ENCODE measurements at places on chromosomes 6 and 20.

DNA sequence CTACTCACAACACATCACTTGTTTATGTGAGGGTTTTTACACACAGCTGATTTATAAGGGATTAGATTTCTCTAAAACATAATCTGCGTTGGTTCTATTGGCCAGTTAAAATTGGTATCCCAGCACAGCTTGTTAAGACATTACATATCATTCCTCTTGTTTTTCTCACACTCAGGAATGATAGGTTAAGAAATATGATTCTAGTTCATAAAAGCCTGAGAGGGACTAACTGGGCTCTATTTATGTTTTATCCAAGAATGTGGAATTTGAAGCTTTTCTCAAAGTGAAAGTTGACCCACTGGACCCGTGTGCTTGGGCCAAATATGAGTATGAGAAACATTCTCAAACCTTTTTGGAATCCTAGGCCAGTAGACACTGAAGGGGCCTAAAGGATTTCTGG is 117.3 kb downstream of the TMEM170B start:
- no peaks in the 10 kb centered on the region for H3K27me3 ChIP-seq
- no peak overlapping the region for H3K27ac ChIP-seq
- no peaks in the 10 kb centered on the region for H3K4me1 ChIP-seq
- H3K4me3 ChIP-seq, result no peak overlapping the region
- H3K36me3 ChIP-seq, result no peaks in the 10 kb centered on the region
- DNase-seq, result no peak

DNA sequence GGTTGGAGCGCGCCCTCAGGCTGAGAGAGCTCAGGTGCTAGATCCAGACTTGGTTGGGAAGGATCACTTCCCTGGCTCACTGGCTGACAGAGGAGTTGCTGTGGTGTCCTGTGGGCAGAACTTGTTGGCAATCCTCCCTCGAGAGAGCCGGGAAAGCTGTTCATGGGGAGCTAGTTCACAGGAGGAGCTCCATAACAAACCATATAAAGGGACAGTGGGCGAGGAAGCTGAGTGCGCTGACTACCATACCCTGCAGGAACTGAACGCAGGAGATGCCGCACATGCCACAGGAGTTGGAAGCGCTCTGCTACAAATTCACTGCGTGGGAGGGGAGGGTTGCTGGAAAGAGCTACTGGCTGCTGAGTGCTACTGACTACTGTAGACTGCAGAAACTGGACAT is 243.2 kb downstream of the OGFRL1 start:
- H3K4me3 ChIP-seq, result no peak overlapping the region
- no peak overlapping the region for H3K27ac ChIP-seq
- no peak for DNase-seq
- no peaks in the 10 kb centered on the region for H3K4me1 ChIP-seq
- H3K36me3 ChIP-seq, result no peaks in the 10 kb centered on the region
- H3K27me3 ChIP-seq, result no peaks in the 10 kb centered on the region

GRCh38 chr6:44666324-44666723 is 278.8 kb downstream of the CDC5L start:
- no peak for DNase-seq
- H3K27ac ChIP-seq, result no peak overlapping the region

DNA sequence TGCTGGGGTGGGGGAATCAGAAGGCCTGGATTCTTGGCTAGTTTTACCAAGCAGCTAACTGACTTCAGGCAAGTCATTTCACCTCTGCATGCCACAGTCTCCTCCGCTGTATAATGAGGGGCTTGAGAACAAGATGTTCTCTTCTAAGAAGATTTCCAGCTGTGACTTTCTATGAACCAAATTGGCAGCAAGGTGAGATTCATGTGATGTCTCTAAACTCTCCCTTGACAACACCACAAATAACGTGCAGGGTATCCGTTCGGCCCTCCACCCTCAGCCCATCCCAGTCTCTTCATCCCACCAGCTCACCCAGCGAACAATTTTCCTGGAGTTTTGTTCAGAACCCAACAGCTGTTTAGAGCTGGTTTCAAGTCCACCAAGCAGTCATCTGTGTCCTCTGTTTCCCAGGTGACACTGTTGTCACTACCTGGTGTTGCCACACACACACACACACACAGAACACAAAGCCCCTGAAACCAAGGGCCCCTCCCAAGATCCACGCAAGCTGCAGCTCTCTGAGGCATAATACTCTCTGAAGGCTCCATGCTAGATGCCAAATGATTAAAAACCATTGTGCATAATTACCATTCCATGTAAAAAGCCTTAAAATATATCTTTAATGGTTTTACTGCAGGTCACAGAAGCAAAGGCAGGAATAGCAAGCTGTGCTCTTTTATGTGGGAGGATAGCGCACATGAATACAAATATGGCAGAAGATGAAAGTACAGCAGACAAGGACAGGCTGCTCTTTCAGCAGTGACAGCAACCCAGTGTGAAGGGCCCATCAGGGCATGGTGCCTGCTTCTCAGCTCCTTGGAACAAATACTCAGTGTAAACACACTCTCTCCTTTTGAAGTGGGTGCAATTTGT is 48.2 kb downstream of the ARHGAP18 start:
- H3K27me3 ChIP-seq, result no peaks in the 10 kb centered on the region
- DNase-seq, result no peak
- H3K4me1 ChIP-seq, result peaks cover 20% of the 10 kb centered on the region

DNA sequence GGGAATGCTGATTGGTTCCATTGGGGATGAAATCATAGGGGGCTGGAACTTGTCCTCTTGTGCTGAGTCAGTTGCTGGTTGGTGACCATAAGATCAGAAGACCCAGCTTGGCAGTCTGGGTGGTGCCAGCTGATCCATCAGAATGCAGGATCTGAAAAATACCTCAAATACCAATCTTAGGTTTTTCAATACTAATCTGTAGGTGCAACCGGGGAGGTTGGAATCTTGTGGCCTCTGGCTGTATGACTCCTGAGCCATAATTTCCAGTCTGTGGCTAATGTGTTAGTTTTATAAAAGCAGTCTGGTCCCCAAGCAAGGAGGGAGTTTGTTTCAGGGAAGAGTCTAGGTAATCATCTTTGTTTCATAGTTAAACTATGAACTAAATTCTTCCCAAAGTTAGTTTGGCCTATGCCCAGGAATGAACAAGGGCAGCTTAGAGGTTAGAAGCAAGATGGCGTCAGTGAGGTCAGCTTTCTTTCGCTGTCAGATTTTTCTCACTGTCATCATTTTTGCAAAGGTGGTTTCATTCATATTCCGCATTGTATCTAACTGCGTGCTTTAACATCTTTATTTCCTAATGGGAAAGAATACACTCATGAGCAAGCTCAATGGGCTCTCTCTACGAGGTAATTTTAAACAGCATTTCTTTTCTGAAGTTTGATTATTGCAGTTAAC is 2.0 kb downstream of the ARMH2 start:
- no peaks in the 10 kb centered on the region for H3K36me3 ChIP-seq
- no peak overlapping the region for H3K4me3 ChIP-seq
- DNase-seq, result no peak
- no peaks in the 10 kb centered on the region for H3K4me1 ChIP-seq

- H3K4me1 ChIP-seq, result peaks cover 2% of the 10 kb centered on the region
- H3K36me3 ChIP-seq, result no peaks in the 10 kb centered on the region
- H3K27me3 ChIP-seq, result no peaks in the 10 kb centered on the region
- no peak overlapping the region for H3K4me3 ChIP-seq
- DNase-seq, result no peak
These were observed 91.7 kb upstream of the NFATC2 start for GRCh38 chr20:51634257-51634656.

DNA sequence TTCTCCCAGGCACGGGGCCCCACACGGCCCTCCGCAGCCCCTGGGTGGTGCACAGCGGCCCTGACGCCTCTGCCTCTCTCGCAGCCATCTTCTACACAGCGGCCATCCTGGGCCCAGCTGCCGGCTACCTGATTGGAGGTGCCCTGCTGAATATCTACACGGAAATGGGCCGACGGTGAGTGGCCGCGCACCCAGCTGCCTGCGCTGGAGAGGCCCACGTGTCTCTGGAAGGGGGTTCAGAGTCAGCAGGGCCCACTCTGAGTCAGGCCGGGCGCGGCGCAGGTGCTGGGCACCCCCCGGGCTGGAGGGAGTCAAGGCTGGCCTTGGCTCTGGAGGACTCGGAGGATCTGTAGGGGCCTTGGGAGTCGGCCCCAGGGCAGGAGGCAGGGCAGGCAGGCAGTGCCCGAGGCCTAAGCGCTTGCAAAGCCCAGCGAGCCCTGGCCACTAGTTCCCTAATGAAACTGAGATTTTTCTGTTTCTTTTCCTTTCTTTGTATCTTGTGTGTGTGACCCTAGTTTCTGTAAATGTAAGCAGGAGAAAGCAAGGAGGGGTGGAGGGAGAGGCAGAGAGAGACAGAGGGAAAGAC is 16.4 kb downstream of the SLCO4A1 start:
- DNase-seq, result no peak
- H3K4me1 ChIP-seq, result no peaks in the 10 kb centered on the region
- no peaks in the 10 kb centered on the region for H3K36me3 ChIP-seq
- H3K27me3 ChIP-seq, result no peaks in the 10 kb centered on the region
- H3K4me3 ChIP-seq, result no peak overlapping the region

DNA sequence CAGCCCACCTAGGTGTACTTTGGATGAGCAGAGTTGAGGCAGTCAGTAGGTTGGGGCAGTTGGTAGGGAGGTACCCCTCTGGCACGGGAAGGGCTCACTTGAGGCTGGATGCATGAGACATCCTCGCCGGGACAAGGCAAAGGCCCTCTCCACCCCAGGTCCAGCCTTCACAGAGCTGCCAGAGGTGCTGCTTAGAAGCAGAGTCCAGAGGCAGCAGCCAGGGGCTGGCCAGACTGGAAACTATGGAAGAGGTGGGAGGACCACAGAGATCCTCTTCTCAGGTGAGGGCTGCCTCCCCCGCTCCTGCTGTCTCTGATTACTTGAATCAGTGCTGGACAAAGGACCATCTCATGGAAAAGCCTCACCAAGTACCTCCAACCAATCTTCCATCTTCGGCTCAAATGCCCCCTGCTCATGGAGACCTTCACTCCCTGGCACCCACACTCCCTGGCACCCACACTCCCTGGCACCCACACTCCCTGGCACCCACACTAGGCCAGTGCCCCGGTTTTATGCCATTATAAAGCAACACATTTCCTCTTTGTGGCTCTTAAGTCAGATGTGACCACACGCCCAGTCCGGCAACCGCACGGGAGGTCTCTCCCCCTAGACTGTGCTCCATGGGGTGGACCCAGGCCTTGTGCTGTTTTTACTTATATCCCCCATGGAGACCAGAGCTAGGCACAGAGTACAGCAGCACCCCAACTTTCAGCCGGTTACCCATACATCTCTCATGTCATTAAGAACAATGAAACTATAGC is 100.1 kb downstream of the YTHDF1 start:
- H3K36me3 ChIP-seq, result no peaks in the 10 kb centered on the region
- H3K4me1 ChIP-seq, result no peaks in the 10 kb centered on the region
- DNase-seq, result no peak
- H3K27ac ChIP-seq, result no peak overlapping the region
- peaks cover 9% of the 10 kb centered on the region for H3K27me3 ChIP-seq
- no peak overlapping the region for H3K4me3 ChIP-seq

GRCh38 chr6:144583614-144583954 is 298.4 kb downstream of the UTRN start:
- no peak for DNase-seq
- no peaks in the 10 kb centered on the region for H3K27me3 ChIP-seq
- no peak overlapping the region for H3K27ac ChIP-seq
- no peak overlapping the region for H3K4me3 ChIP-seq

GRCh38 chr6:113425977-113426660 is 431.0 kb upstream of the MARCKS start:
- H3K4me3 ChIP-seq, result no peak overlapping the region
- DNase-seq, result no peak
- H3K27ac ChIP-seq, result no peak overlapping the region

Measured in small intestine (tissue), 16 donors.